Prostate gland (tissue), 2 donors: ENCODE measurements at places on chromosomes 7 and 10. TPM values are rescaled to one million over a fixed set of nuclear protein-coding genes. Genes with fewer than 3 reads are reported as not detected.

GRCh38 chr7:136709876-136710275 is 158.6 kb upstream of the CHRM2 start:
- no peaks in the 10 kb centered on the region for H3K27me3 ChIP-seq
- no peaks in the 10 kb centered on the region for H3K36me3 ChIP-seq
- no peaks in the 10 kb centered on the region for H3K4me1 ChIP-seq
- no peak for DNase-seq
- H3K27ac ChIP-seq = no peak overlapping the region

GRCh38 chr10:60142736-60143135 is 236.4 kb upstream of the CCDC6 start:
- H3K27me3 ChIP-seq = no peaks in the 10 kb centered on the region
- H3K27ac ChIP-seq = no peak overlapping the region
- H3K4me1 ChIP-seq = no peaks in the 10 kb centered on the region
- H3K4me3 ChIP-seq = no peak overlapping the region
- H3K36me3 ChIP-seq = no peaks in the 10 kb centered on the region

Gene PRKCQ
- total RNA-seq = 0.87 TPM

GRCh38 chr7:142355328-142355727 is 97.5 kb upstream of the PRSS58 start:
- no peaks in the 10 kb centered on the region for H3K36me3 ChIP-seq
- no peaks in the 10 kb centered on the region for H3K4me1 ChIP-seq
- no peak overlapping the region for H3K4me3 ChIP-seq
- H3K27ac ChIP-seq = no peak overlapping the region
- DNase-seq = no peak

DNA sequence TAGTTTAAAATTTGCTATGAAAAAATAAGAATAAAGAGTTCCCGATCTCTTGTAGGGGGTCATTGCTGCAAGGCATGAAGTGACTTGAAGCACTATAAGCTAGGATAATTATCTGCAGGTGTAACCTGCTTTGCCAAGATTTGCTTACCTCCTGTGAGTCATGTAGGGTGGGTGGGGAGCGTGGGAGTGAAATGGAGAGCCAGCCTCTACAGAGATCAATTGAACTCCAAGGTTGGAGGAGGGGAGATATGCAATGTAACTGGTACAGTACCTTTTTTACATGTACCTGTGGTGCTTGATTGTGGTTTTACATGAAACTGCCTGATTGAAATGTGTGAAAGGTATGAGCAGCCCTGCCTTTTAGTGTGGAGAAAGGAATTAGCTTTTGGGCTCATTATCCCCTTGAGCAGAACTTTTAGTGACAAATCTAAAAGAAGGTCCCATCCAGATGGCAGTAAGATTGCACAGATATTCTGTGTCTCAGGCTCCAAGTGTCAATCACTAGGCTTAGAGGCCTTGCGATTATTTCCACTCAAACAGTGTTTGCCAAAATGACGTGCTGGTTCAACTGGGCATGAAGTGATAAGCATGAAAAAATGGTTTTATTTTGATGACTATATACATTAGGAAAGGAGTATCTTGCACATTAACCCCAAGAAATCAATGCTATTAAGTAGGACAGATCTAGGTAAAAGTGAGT is 138.6 kb upstream of the GRB10 start:
- no peak overlapping the region for H3K27ac ChIP-seq
- DNase-seq = no peak
- no peak overlapping the region for H3K4me3 ChIP-seq
- no peaks in the 10 kb centered on the region for H3K27me3 ChIP-seq

DNA sequence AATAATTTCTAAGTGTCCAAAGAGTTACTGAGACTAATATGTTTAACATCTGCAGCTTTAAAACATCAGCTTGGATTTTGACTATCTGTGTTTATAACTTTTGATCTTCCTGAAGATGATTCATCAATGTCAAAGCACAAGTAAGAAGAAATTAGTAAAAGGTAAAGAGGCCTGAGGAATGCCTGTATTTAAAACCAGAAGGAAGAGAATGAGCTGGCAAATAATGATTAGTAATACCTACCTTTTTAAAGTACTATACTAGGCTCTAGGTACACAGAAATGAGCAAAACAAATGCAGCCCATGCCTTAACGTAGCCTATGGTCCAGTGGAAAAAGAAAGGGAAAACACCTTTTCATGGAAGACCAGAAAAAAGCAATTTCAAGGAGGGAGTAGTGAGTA is 158.0 kb downstream of the KCND2 start:
- DNase-seq = no peak
- no peaks in the 10 kb centered on the region for H3K4me1 ChIP-seq
- H3K27ac ChIP-seq = no peak overlapping the region
- no peak overlapping the region for H3K4me3 ChIP-seq
- no peaks in the 10 kb centered on the region for H3K27me3 ChIP-seq

DNA sequence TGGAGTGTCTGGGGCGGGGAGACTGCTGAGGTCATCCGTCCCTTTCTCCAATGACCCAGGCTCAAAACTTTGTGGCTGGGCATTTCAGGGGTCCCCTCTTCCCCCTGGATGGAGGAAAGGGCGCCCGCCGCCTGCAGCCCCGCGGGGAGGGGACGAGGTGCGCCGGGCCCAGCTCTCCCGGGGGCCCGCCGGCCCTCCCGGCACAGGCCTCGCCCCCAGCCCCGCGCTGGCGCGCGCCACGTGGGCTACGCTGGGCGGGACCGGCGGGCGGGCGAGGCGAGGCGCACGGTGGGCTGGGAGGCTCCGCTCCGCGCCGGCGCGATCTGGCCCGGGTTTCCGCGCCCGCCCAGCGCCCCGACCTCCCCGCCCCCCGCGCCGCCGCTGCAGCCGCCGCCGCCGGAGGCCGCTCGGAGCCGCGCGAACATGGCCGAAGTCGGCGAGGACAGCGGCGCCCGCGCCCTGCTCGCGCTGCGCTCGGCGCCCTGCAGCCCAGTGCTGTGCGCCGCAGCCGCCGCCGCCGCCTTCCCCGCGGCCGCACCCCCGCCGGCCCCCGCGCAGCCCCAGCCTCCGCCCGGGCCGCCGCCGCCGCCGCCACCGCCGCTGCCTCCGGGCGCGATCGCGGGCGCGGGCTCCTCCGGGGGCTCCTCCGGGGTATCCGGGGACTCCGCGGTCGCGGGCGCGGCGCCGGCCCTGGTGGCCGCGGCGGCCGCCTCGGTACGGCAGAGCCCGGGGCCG is at the start of gene FOXK1:
TSS of gene FOXK1 (plus strand) at position 410 of the 735 bp plus-strand sequence. CDS start at position 424, 14 bp downstream.
- H3K36me3 ChIP-seq = no peaks in the 10 kb centered on the region
- H3K4me3 ChIP-seq = peak within 1 kb of the TSS; percentile 78
- peak; percentile 57 for DNase-seq
- H3K27ac ChIP-seq = peak within 1 kb of the TSS; percentile 91

GRCh38 chr7:37901236-37901827 is 15.3 kb downstream of the SFRP4 start:
- no peak overlapping the region for H3K27ac ChIP-seq
- DNase-seq = no peak
- no peaks in the 10 kb centered on the region for H3K36me3 ChIP-seq
- no peaks in the 10 kb centered on the region for H3K4me1 ChIP-seq
- no peak overlapping the region for H3K4me3 ChIP-seq
- no peaks in the 10 kb centered on the region for H3K27me3 ChIP-seq

- DNase-seq = no peak
- no peak overlapping the region for H3K27ac ChIP-seq
- H3K4me3 ChIP-seq = no peak overlapping the region
- H3K36me3 ChIP-seq = no peaks in the 10 kb centered on the region
- no peaks in the 10 kb centered on the region for H3K4me1 ChIP-seq
Measured at GRCh38 chr10:7301006-7301778, 109.6 kb downstream of the SFMBT2 start.

Gene CALHM1
- not detected for total RNA-seq

- no peaks in the 10 kb centered on the region for H3K4me1 ChIP-seq
- no peak overlapping the region for H3K4me3 ChIP-seq
- no peaks in the 10 kb centered on the region for H3K27me3 ChIP-seq
- H3K27ac ChIP-seq = no peak overlapping the region
Measured at GRCh38 chr7:3760651-3761050, 459.6 kb downstream of the SDK1 start.

- H3K27me3 ChIP-seq = no peaks in the 10 kb centered on the region
- no peak overlapping the region for H3K27ac ChIP-seq
- no peaks in the 10 kb centered on the region for H3K4me1 ChIP-seq
- no peak for DNase-seq
Measured at GRCh38 chr7:139488810-139489209, 5.3 kb upstream of the KLRG2 start.

Gene SKIDA1
- 4.3 TPM for total RNA-seq

Gene KAZALD1
- 9.8 TPM for total RNA-seq

DNA sequence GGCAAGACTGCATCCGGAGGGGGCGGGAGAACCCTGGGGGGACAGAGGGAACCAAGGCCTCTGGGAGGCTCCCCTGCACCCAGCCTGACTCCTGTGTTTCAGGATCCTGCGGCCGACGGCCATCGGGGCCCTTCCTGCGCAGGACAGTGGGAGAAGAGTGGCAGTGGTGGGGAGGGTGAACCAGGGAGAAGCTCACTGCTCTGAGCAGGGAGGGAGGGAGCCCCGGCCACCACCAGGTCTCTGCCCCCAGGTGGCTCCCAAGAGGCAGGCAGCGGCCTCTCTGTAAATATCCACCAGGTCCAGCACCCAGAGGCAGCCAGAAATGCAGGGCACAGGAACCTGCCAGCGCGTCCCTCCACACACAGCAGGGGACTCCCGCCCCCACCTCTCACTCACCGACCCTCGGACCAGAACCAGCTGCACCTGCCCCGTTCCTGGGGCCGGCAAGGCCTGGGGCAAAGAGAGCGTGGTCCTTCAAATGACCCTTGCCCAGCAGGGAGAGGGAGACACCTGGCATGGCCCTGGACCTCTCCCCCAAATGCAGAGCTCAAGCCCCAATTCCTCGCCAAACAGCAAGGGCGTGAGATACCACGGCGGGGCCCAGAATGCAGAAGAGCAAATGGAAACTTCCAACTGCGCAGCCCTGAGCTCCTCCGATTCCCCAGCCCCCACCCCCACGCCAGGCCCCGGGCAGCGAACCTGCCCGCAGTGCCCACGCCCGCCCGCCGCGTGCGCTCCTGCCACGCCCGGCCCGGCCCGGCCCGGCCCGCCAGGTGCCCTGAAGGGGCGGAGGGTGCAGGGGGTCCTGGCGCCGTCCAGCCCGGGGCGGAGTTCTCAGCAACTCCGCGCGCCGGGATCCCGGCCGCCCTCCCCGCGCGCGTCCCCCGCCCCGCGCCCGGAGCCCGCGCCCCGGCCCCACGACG is 805 bp downstream of the RASGEF1A start:
- H3K36me3 ChIP-seq = no peaks in the 10 kb centered on the region
- H3K27me3 ChIP-seq = no peaks in the 10 kb centered on the region
- H3K4me3 ChIP-seq = peak overlapping the region; percentile 25

DNA sequence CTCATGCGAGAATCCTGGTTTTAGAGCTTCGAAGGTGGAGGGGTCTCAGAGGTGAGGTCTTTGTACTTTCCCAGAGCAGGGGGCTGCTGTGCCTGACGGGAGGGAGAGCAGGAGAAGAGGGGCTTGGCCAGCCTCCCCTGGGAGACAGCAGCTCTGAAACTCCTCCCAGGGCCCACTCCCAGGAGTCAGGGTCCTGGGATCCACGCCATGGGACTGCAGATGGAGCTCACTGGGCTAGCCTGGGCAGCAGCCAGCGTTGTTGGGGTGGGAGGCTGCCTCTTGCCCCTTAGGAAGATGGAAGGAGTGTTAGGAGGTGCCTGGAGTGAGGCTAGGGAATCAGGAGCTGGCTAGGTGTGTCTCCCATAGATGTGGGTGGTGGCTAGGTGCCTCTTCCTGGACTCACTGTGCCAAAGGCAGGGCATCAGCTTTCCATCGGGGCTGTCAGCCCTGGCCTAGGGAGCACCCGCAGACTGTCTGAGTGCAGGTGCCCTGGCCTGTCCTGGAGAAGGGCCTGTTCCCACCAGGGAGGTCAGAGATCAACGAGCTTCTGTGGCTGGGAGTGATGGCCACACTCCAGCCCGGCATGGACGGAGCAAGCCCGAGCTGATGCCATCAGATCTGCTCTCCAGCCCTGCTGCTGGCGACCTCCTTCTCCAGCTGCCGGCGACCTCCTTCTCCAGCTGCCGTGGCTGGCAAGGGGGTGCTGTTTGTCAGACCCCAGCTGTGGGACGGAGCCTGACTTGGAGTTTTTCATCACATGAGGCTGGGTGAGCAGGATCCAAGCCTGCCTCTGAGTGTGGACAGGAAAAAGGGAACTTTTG is 111.3 kb downstream of the PTPN20 start:
- H3K4me3 ChIP-seq = no peak overlapping the region
- H3K36me3 ChIP-seq = no peaks in the 10 kb centered on the region
- H3K4me1 ChIP-seq = no peaks in the 10 kb centered on the region

GRCh38 chr7:30654296-30655090 is 27.8 kb downstream of the CRHR2 start:
- no peaks in the 10 kb centered on the region for H3K27me3 ChIP-seq
- no peaks in the 10 kb centered on the region for H3K4me1 ChIP-seq
- DNase-seq = no peak
- no peaks in the 10 kb centered on the region for H3K36me3 ChIP-seq
- no peak overlapping the region for H3K27ac ChIP-seq
- no peak overlapping the region for H3K4me3 ChIP-seq

Gene NPC1L1
- total RNA-seq = 0.23 TPM

Gene HOXA1
- not detected for total RNA-seq

- no peak for DNase-seq
- H3K27ac ChIP-seq = no peak overlapping the region
- no peaks in the 10 kb centered on the region for H3K27me3 ChIP-seq
- H3K36me3 ChIP-seq = no peaks in the 10 kb centered on the region
- H3K4me3 ChIP-seq = no peak overlapping the region
- peaks cover 16% of the 10 kb centered on the region for H3K4me1 ChIP-seq
Measured at GRCh38 chr10:79111427-79111826, 42.7 kb downstream of the ZMIZ1 start.

DNA sequence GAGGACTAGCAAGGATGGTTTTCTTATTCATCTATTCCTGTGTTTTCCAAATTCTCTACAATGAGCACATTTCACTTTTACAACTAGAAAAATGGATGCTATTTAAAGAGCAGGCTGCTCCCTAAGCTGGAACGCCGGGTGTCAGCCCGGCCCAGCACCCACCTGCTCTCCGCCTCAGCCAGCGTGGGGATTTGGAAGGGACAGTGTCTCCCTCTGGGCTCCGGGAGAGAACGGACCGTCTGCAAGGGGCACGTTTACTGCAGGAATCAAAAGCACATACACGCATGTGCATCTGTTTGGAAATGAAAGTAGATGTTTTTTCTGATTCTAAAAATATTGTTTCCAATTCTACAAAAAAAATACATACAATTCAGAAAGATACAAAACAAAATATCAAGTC is 2.3 kb upstream of the JAKMIP3 start:
- no peak overlapping the region for H3K4me3 ChIP-seq
- H3K4me1 ChIP-seq = peaks cover 4% of the 10 kb centered on the region
- H3K36me3 ChIP-seq = no peaks in the 10 kb centered on the region
- no peak for DNase-seq
- no peak overlapping the region for H3K27ac ChIP-seq

DNA sequence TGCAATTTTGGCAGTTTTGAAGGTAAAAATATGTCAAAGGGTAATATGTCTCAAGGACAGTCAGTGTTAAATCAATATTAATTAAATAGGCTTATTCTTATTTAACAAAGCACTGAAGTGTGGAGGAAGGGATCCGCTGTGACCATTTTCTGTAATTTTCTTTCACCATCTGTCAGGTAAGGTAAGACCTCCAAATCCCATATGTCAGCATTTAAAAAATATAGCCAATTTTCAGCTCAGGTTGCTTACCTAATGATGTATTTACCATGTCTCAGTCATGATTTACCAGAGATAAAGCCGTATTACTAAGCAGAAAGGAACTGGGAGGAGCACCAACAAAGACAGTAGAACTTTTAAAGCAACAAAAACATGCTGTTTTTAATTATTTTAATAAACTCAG is 683.9 kb downstream of the CCSER2 start:
- no peaks in the 10 kb centered on the region for H3K36me3 ChIP-seq
- H3K27ac ChIP-seq = no peak overlapping the region
- no peaks in the 10 kb centered on the region for H3K27me3 ChIP-seq
- H3K4me3 ChIP-seq = no peak overlapping the region
- no peaks in the 10 kb centered on the region for H3K4me1 ChIP-seq
